ENCODE measurements at places on chromosomes 4 and X.

- no peak for DNase-seq
Measured at GRCh38 chrX:111519215-111519614, 7.8 kb downstream of the SERTM2 start.

GRCh38 chr4:187865914-187866313 is 129.7 kb upstream of the ZFP42 start:
- DNase-seq, result no peak

DNA sequence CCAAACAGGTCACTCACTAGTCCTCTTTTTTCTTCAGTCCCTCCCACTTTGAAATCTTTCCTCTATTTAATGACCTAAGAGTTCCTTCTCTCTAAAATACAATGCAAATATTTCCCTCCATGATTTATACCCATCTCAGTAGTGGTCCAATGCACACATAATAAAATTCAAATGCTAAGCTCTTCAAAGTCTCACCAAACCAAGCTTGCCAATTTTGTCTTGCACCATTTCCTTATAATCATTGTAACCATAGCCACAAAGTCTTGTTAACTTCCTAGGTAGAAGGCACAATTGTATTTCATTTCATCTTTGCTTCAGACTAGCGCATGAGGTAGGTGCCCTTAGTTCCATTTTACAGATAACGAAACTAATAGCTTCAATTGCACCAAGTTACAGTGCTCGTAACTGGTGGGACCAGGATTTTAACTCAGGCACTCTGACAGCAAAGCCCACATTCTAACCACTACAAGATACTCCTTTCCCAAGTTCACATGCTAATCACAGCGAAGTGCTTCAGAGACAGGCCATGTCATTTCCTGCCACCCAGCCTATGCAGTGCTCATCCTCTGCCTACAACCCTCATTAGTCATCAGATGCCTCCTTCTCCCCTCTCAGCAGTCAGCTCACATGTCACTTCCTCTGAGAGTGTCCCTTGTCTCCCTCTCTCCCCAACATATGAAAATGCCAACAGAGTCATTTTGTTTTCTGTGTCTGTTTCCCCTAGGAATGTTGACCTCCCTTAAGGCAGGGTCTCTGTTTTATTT is 66.9 kb upstream of the PPARGC1A start:
- no peak for DNase-seq

DNA sequence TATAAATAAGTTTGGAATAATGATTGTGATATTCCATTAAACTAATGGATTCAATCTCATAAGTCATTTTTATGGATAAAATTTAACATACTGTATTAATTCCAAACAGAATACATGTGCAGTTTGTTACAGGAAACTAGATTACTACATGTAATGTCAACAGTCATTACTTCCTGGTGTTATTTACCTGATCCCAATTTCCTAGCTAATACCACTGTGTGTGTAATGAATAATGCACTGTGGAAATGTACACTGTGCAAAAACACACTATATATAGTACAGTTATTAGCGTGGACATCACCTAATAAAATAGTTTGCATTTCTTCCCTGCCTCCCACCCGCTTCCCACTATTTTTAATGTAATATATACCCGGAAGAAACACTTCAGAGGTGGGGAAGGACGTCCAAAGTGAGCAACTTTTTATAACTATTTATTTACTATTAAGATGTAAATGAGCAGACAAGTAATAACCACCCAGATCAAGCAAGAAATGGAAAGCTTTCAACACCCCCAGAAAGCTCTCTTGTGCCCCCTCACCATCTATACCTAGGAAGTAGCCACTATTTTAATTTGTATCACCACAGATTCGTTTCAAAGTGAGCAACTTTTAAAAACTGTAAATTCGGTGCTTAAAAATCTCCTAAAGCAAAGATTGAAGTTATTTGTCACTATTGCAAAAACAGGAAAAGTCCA is 219.1 kb downstream of the THOC2 start:
- DNase-seq, result no peak

DNA sequence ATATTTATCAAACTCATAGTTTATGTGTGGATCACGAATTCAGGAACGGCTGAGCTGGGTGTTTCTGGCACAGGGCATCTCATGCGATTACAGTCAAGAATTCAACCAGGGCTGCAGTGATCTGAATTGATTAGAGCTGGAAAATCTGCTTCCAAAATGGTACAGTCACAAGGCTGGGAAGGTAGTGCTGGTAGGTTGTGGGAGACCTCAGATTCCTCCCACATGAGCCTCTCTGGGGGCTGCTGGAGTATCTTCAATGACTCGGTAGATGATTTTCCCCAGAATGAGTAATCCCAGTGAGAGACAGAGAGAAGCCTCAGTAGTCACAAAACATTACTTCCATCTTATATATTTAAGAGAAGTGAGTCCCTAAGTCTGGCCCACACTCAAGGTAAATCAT is 36.2 kb upstream of the PRDX4 start:
- no peak for DNase-seq

DNA sequence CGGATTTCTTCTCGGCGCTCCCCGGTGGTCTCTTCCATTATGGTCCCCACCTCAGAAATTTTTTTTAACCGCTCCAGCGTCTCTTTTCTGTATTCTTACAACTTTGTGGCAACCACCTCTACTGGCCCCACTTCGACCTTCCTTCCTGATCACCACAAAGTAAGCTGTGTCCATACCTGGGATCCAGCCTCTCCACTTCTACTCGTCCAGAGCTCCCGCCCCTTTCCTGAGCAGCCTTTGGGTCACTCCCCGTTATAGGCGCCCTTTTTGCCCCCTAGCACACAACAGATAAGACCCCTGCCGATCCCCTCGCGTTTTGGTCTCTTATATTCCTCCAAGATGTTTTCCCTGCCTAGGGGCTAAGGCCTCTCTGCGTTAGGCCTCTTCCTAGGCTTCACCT is 557 bp downstream of the PIGG start:
- DNase-seq, result no peak

DNA sequence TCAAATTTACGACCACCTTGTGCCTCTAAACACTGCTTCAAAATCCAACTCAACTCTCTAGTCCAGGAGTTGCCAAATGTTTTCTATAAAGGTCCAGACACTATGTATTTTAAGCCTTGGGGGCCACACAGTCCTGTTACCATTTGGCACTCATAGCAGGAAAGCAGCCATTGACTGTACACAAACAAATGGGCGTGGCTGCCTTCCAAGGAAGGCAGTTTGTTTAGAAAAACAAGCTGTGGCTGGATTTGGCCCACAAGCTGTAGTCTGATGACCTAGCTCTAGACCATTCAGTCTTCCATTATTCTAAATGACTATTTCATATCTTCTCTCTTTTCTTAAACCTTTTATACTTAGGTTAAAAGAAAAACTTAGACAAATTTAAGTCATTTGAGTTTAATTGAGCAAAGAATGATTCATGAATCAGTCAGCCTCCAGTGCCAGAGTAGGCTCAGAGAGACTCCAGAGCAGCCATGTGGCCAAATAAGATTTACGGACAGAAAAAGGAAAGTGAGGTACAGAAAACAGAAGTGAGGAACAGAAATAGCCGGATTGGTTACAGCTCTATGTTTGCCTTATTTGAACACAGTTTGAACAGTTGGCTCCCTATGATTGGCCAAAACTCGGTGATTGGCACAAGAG is 825.8 kb upstream of the LCORL start:
- no peak for DNase-seq

GRCh38 chr4:53932796-53933610 is 131.4 kb downstream of the CHIC2 start:
- DNase-seq, result no peak

DNA sequence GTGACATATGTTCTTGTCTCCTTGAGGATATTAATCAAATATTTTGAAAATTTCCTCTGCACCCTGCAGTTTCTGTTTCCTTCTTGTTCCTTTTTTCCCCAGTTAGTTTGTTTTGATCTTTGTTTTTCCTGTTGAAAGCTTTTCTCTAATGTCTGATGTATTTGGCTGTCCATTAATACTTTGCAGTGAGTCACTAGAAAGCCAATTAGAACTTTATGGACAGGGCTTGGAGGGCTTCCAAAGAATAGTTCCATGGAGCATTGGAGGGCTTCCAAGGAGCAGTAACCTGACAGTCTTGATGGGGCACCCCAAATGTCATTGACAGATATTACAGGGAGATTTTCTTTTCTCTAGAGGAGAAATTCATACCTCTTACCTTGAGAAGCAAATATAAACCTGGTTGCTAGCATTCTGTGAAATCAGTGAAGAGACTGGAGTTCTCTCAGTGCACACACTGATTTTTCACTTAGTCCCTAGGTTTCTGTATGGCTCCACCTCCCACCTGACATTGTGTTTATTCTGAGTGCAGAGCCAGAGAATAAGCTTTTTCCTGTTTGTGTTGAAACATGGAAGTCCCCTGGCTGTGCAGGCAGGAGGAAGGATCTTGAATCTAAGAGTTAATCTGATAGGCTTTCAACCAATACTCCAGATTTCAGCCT is 26.5 kb downstream of the SPARCL1 start:
- DNase-seq, result no peak

- DNase-seq, result no peak
Measured at GRCh38 chr4:134343081-134343480, 141.5 kb upstream of the PABPC4L start.

DNA sequence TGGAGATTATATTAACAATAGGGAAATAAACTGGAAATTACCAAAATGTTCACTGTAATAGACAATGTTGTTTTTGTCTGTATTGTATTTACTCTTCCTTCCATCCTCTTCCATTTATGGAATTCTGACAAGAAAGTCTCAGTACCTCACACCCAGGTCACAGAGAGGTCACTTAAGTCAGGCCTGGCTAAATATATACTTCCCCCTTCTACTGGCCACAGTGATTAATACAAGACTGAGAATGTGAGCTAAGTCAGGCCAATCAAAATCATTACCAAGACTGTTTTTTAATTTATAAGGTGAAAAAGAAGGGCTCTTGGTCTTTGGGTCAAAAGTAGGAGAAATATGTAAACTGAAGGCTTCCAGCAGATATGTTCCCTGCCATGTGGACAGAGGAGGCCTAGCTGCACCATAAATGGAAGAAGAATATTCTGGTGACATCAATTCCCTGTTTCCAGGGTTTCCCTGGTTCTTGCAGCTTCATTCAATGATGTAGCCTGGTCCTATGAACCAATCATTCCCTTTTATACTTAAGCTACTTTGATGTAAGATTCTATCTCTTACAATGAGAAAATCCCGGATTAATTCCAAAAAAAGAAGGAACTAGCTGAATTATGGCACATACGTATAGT is 64.3 kb downstream of the LRBA start:
- no peak for DNase-seq

GRCh38 chrX:44352758-44353157 is 9.3 kb upstream of the EFHC2 start:
- no peak for DNase-seq

DNA sequence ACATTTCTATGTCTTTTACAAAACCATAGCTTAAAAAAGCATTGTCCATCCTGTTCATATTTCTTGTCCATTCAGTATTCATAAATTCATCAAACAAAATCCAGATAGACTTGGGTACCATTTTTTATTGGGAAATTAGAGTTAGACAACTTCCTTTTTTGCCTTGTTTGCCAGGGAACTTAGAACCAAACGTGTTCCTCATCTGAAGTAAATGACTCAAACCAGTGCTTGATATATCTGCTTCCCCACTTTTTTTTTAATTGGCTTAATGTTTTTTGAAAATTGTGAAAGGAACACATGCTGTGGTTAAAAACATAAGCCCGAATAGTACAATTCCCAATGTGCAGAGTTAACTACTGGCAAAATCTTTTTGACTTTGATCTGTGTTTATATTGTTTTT is 44.2 kb downstream of the DLG3 start:
- DNase-seq, result no peak

DNA sequence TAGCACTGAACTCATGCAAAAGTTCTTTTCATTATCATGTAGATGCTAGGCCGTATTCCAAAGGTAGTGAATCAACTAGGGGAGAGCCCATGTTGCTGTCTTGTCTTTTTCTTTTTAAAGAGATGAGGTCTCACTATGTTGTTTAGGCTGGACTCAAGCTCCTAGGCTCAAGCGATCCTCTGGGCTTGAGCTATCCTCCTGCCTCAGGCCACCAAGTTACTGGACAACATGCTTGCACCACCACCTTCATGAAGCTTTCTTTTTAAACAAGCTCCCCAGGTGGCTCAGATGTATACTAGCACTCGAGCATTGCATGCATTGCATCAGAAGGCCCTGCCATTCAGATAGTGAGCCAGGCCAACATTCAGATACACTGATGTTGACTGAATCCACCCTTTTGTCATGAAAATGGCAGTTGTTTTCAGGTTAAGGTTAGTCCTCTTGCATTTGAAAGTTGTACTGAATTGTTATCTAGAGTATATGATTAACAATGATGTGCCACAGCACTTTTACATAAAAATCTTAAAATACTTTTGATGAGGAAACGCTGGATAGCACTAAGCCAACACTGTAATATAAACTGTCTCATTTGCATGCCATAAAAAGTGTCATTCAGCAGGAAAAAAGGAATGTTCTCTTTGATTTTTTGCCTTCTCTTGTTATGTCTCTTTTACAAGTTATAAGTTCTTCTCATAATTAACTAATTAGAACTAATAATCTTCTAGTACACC is 76.7 kb downstream of the FNIP2 start:
- DNase-seq, result no peak

DNA sequence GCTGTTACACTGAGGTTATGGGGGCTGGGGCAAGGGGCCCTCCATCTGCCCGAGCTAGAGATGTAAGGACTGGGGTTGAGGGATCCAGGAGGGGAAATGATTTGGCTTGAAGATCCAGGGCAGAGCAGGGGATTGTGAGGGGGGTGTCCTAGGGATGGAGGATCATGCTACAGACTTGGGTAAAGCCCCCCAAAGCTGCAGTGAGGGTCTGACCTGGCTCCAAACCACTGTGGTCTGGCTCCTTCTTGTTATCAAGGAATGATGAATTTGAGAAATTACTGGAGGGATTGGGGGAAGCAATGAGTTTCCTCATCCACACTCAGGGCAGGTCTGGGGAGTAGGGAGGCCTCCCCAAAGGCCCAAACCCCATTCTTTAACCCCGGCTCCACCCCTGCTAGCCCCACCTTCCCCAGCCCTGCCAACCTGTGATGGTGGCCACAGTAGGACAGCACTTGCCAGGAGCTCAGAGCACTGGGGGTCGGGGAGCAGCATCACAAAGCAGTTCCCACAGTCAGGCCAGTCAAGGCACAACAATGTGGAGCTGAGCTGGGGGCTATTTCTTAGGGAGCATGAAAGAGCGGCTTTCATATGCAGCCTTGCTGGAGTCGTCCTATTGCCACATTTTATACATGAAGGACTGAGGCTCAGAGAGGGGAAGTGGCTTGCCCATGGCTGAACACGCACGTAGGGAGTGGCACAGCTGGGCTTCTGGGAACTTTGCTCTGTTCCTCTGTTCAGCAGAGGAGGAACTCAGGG is 165.5 kb downstream of the EFNB1 start:
- DNase-seq, result no peak

- no peak for DNase-seq
Measured at GRCh38 chr4:173685165-173685830, 155.3 kb upstream of the HAND2 start.

DNA sequence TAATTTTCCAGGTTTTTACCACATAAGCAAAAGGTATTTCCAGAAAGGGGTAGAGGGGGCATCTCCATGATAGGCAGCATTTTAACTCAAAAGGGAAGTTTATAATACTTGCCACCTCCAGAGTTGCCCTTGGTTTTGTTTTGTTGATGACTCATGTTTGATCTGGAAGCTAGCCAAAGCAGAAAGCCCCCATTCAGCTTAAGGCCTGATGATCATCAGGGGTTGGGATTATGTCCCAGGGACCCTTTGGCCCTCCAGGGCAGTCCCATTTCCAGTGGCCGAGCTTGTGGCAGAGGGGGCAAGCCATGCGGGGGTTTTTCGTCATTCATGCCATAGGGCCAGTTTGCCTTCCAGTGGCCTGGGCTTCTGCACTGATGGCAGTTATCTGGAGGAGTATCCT is 143.0 kb upstream of the PLAC1 start:
- no peak for DNase-seq

GRCh38 chr4:29043411-29043810 is 1676.8 kb upstream of the PCDH7 start:
- DNase-seq, result no peak

Data from activated effector memory CD4-positive, alpha-beta T cell treated with Interleukin-2 at 50 U/mL for 16 hours (primary cell).